ENCODE measurements at places on chromosomes 2 and 18. TPM values are rescaled to one million over a fixed set of nuclear protein-coding genes. Genes with fewer than 3 reads are reported as not detected.

OTOF gene
- not detected for polyA plus RNA-seq

NCKAP1 gene
- 86.0 TPM for polyA plus RNA-seq

UNC80 gene
- polyA plus RNA-seq: 1.8 TPM

ITGB6 gene
- 7.6 TPM for polyA plus RNA-seq

SNORC gene
- polyA plus RNA-seq: 0.97 TPM

UGT1A10 gene
- not detected for polyA plus RNA-seq

ALPP gene
- polyA plus RNA-seq: 0.23 TPM

GAL3ST2 gene
- 0.33 TPM for polyA plus RNA-seq

RUFY4 gene
- 0.29 TPM for polyA plus RNA-seq

AQP12B gene
- not detected for polyA plus RNA-seq

- no peak for DNase-seq
Measured at GRCh38 chr18:57433482-57433881, 1.7 kb upstream of the ONECUT2 start.

GRCh38 chr2:26720322-26721114 is 28.0 kb downstream of the KCNK3 start:
- DNase-seq: peak; percentile 96

- no peak for DNase-seq
Measured at GRCh38 chr2:176151442-176152287, at the start of gene HOXD4. TSS of gene HOXD4 (plus strand) at chr2:176151550. CDS start at chr2:176151634, 84 bp downstream.

DNA sequence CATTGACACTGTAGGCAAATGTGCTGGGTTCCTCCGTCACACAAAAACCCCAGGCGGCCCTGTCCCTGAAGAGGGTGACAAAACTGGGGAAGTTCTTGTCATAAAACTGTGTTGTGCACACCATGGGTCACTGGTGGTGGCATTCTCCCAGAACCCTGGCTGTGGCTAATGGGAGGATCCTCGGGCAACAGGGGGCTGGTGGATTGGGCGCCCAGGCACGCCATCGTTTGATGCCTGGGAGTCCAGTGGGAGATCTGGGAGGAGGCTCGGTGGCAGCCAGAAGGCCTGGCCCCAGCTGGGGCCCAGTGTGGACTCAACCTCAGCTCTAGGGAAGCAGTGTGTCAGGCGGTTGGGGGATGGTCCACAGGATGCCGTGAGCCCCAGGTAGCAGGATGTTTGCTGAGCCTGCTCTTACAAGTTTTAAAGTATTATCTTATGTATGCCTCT is 140.7 kb downstream of the ACOXL start:
- DNase-seq: no peak

DNA sequence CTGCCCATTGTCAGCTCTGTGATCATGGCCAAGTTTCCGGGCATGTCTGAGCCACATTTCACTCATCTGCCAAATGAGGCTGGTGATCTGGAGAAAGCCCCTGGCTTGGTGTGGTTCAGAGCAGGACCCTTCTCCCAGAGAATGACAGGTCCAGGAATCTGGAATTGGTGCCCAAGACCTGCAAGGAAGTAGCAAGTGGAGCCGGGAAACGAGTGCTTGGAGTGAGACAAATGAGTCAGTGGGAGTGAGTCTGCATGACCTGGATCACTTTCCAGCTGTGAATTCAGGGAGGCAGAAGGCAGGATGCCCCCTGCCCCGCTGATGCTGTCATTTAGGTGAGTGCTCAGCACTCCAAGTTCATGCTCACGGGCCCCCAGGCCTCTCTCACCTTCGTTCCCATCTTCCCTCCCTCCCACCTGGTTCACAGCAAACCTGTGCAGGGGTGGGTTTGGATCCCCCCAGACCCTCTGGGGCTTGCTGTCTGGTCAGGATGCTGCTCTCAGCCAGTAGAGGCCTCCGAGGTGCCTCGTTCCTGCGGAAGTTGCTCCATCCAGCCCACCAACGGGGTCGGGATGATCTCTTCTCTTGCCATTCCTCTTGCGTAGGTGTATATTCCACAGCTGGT is 104.4 kb downstream of the INHBB start:
- DNase-seq: no peak

GRCh38 chr2:156429211-156429610 is 7.0 kb upstream of the GPD2 start:
- DNase-seq: no peak

DNA sequence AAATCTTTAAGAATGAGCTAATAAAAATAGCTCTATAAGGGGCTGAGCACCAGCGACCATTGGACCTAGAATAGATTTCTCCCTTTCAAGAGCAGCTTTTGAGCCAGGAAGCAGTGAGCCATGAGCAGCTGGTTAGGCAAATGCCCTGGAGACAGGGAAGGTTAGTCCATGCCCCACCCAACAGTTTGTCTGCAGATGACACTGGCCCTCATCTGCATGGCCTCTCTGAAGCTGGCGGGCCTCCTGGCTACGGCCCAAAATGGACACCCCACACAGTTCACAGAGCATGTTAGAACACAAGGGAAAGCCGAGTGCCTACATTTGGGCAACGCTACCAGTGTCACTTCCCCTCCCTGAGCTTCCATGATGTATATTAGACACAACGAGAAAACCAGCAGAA is 201.1 kb downstream of the MGAT5 start:
- DNase-seq: no peak

DNA sequence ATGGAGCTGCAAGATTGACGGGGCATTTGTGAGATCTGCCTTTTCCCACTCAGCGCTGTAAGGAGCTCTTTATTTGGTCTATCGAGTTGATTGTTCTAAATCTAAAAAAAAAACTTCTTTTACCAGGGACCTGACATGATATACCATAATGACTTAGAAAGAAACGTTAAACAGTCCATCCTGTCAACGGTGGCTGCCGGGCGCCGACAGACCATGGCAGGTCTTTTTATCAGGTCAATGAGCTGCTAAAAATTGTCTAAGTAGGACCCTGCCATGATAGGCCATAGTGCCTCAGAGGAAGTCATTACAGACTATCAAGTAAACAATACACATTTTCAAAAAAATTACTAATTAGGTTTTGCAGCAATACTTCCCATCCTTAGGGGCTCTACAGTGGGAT is 87.9 kb downstream of the KLHL14 start:
- DNase-seq: no peak

GRCh38 chr18:28183418-28184078 is 6.6 kb upstream of the CDH2 start:
- no peak for DNase-seq

DNA sequence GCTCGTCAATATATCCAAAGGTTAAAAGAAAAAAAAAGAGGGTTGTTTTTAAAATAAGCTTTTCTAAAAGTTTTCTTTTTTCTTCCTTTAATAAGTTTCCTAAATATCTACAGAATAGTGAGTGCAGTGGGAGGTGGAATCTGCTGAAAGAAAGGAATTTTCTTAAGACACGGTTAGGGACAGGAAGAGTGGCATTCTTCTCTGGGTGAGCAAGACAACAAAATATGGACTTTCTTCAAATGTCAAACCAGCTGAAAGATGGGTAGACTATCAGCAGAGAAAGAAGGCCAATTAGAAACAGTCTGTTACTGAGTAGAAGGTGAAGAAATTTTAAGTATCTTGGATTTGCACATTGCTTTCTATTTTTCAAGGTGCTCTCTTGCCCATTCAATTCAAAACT is 222.7 kb upstream of the PIK3C3 start:
- no peak for DNase-seq

DNA sequence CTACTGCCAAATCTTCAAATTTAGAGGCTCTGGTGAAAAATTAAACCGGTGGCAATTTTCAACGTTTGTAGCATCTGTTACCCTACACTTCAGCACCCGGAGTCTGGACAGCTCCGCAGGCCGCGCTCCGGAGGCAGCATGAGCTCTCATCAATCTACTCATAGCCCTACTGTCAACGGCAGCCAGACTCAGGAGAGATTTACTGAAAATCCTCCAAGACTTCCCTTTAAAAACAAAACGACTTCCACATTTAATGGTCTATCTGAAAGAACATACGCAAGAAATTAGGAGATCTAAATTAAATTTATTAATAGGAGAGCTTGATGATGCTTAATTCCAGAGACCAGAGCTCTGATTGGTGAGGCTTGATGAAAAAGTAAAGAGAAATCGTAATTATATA is 970 bp upstream of the ADCYAP1 start:
- peak; percentile 46 for DNase-seq

DNA sequence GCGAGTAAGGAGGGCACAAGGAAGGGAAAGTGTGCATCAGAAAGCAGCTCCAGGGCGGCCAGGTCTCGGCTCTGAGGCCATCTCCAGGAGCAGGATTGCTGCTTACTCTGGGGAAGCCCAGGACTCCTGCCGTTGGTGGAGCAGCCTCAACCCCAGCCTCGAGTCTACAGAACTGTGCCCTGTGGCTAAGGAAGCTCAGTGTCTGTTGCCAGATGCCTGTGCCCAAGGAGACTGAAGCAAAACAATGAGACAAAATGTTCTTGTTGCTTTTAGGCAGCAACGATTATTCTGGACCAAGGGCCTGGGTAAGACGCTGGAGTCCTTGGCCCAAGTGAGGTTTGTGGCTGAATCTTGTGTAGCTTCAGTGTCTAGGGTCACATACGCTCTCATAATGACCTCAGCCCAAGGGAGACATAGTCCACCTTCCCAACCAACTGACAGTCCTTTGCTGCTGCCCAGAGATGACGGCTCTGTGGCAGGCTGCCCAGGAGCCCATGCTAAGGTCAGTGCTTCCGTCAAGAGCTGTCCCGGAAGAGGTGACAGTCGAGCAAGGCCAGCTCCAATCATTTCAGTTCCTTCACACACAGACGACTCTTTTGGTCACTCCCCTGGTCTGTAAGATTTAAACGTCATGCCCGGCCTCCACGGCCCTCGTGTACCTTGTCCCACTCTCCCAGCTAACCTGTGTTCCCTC is 223.8 kb downstream of the TTC32 start:
- DNase-seq: peak; percentile 32

DNA sequence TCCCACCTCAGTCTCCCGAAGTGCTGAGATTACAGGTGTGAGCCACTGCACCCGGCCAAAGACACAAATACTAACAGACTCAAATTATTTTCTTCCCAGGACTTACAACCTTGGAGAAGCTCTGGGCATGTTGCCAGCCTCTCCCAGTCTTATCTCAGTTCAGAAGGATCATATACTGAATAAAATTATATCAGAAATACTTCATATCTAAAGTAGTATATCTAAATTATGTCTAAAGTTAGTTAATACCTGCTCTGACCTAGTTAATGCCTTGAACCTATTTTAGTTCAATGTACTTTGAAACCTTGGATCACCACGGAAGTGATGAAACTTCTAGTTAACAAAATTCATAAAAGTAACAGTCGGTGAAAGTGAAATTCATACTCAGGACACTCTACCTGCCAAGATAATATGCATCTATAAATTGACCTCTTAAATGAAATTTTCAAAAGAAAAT is 34.4 kb upstream of the CYBRD1 start:
- DNase-seq: no peak

DNA sequence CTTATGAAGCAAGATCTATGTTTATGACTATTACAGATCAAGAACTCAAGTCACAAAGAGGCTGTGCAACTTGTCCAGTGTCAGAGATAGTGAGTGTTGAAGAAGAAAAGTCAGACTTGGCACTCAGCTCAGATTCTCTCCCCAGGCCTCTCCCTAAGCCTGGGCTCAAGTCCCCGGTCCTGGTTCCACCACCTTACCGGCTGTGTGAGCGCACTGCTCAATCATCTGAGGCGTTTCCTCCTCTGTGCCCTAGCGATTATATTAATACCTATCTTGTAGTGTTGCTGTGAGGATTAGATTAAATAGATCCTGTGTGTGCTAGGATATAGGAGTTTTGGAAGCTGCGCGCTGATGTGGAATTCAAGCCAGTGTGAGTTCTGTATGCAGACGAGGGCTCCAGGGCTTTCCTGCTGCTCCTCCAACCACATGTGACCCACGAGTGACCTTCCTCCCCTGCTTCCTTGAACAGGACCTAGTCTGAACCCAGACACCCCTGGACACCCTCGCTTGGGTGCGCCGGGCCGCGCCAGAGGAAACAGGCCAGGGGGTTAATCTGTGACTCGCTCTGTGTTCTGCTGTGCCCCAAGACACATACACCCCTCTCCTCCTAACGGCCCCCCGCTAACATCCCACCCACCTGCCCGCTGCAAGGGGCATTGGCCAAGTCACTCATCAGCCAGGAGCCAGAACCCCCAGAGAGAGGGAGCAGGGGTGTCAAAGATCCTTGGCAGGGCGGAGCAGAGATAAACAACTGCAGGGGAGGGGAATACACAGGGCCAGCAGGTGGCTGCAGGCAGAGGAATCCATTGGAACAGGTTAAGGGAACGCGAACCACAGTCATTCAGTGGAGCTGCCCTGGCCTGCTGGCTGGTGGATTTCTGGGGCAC is 38.3 kb downstream of the TNS1 start:
- no peak for DNase-seq

- DNase-seq: peak; percentile 75
Measured at GRCh38 chr2:57759822-57760300, 286.7 kb upstream of the VRK2 start.

- no peak for DNase-seq
Measured at GRCh38 chr2:67652679-67653078, 255.5 kb downstream of the ETAA1 start.

DNA sequence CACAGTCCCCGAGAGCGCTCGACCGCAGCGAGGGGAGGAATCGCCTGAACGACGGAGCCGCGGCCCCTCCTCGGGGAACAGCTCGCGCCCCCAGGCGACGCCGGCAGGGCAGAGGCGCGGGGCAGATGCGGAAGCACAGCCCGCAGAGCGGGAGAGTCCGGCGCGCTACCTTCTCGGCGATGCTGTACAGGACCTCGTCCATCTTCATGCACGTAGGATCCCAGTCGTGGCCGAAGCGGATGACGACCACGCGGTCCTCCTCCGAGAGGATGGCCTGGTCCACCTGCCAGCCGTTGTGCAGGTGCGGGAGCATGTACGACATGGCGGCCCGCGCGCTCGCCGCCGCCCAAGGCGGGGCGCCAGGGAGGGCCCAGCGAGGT is 302 bp downstream of the TXNL4A start:
- peak; percentile 54 for DNase-seq

DNA sequence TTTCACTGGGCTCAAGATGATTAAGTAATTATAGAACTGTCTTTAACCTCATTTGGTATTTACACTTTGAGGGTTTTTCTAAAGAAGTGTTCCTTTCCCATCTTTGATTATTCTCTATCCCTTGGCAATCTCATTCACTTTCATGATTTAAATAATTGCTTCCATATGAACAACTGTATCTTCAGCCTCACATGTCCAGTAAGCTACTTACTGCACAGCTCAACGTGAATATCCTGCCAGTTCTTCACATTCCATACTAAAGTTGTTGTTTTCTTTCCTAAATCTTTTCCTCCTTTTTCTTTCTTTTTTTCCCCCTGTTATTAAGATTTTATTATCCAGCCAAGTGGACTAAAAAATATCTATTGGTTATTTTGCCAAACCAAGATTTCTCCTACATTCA is 37.7 kb downstream of the ZC3H15 start:
- DNase-seq: no peak

GRCh38 chr2:179096090-179096489 is 46.2 kb upstream of the CCDC141 start:
- no peak for DNase-seq
